ENCODE measurements at places on chromosomes 12 and 14. TPM values are rescaled to one million over a fixed set of nuclear protein-coding genes. Genes with fewer than 3 reads are reported as not detected.
A peak's percentile ranks its signal among the peaks of the same experiment; 100 is the strongest.

- no peaks in the 10 kb centered on the region for H3K27me3 ChIP-seq
- H3K4me3 ChIP-seq, result no peak overlapping the region
- no peak overlapping the region for H3K27ac ChIP-seq
- no peaks in the 10 kb centered on the region for H3K36me3 ChIP-seq
Measured at GRCh38 chr14:71133296-71133695, 226.0 kb downstream of the PCNX1 start.

DNA sequence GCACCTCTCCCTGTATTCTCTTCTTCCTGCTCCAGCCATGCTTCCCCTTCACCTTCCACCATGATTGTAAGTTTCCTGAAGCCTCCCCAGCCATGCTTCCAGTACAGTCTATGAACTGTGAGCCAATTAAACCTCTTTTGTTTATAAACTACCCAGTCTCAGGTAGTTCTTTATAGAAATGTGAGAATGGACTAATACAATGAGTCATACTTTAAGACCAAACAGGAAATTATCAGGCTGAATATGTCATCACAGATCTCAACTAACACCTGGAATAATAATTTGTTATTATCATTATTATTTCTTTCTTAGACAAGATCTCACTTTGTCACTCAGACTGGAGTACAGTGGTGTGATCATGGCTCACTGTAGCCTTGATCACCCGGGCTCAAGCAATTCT lies 85.4 kb downstream of the KCNMB4 start:
- H3K4me3 ChIP-seq, result no peak overlapping the region
- DNase-seq, result no peak
- no peak overlapping the region for H3K27ac ChIP-seq
- H3K36me3 ChIP-seq, result peaks cover 13% of the 10 kb centered on the region
- no peaks in the 10 kb centered on the region for H3K4me1 ChIP-seq

FANCM gene
- 7.5 TPM for total RNA-seq

DNA sequence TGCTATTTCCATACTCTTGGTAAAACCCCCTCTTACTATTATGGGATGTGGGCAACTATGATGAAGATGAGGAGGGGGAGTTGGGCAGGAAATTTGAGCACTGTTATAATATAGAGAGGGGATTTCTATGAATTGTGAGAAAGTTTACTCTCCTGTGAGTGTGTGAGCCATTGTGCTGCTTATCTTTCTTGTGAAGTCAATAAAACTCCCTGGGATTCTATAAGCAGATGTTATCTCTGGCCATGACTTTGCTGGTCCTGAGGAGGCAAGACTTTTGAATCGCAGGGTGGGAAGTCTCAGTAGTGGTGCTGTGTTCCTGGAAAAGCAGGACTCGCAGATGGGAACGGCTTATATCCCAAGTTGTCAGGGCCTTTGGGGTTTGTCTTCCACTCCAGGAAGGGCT lies 62.2 kb downstream of the EMP1 start:
- no peak overlapping the region for H3K4me3 ChIP-seq
- H3K36me3 ChIP-seq, result no peaks in the 10 kb centered on the region
- peaks cover 42% of the 10 kb centered on the region for H3K4me1 ChIP-seq
- DNase-seq, result no peak
- H3K27ac ChIP-seq, result peak overlapping the region; percentile 83

- H3K27ac ChIP-seq, result no peak overlapping the region
- no peak for DNase-seq
- H3K36me3 ChIP-seq, result no peaks in the 10 kb centered on the region
- no peaks in the 10 kb centered on the region for H3K4me1 ChIP-seq
- H3K27me3 ChIP-seq, result no peaks in the 10 kb centered on the region
Measured at GRCh38 chr12:78403681-78404080, 460.9 kb upstream of the SYT1 start.

TMPRSS12 gene
- total RNA-seq, result 0.27 TPM

DNA sequence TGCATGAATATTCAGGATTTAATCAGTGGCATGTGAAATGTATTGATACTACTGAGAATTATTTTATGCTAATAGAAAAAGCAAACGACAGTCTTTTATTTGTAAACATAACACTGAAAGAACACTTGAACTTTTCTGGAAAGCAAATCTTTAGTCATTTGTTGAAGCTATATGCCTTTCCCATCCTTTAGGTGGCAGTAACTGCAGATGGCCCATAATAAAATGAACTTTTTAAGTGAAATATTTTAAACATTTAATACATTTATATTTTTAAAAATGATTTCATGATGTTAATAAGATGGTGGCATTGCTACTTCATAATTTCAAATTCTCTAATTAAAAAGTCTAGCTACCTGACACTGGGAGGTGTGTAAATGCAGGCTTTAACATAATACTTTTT lies 13.9 kb upstream of the KRR1 start:
- H3K4me1 ChIP-seq, result peaks cover 3% of the 10 kb centered on the region
- no peak for DNase-seq
- peaks cover 2% of the 10 kb centered on the region for H3K27me3 ChIP-seq
- no peak overlapping the region for H3K27ac ChIP-seq
- peaks cover 1% of the 10 kb centered on the region for H3K36me3 ChIP-seq

GRCh38 chr14:104643306-104643705 lies 38.7 kb upstream of the TMEM179 start:
- H3K4me3 ChIP-seq, result no peak overlapping the region
- no peak overlapping the region for H3K27ac ChIP-seq
- peaks cover 19% of the 10 kb centered on the region for H3K27me3 ChIP-seq
- DNase-seq, result no peak

PTPN6 gene
- 21.6 TPM for total RNA-seq

DNA sequence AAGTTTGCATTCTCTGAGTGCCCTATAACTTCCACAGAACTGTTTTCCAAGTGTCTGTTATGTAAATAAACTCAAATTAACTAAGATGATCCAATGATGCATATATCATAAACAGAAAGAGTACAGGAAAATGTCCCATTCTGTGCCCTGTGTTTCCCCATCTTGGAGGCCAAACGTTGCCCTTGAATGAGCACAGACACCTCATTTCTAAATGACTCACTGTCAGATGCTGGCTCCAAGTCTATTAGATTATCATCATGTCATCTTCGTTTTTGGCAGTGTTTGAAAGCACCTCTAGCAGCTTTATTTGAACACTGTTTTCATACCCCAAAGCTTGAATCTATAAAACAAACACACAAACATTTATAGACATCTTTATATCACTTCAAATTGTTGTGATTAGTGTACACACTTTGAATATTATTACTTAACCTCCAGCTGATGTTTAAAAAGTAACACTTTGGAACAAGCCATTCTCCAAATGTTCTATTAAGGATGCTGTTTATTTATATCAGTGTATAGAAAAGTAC lies 424.2 kb downstream of the NOVA1 start:
- no peaks in the 10 kb centered on the region for H3K4me1 ChIP-seq
- DNase-seq, result no peak
- no peak overlapping the region for H3K27ac ChIP-seq

GRCh38 chr14:98226411-98226810 lies 1045.6 kb downstream of the BCL11B start:
- no peaks in the 10 kb centered on the region for H3K4me1 ChIP-seq
- H3K27ac ChIP-seq, result no peak overlapping the region
- H3K27me3 ChIP-seq, result peaks cover 14% of the 10 kb centered on the region
- no peak for DNase-seq
- H3K4me3 ChIP-seq, result no peak overlapping the region
- H3K36me3 ChIP-seq, result no peaks in the 10 kb centered on the region

DNA sequence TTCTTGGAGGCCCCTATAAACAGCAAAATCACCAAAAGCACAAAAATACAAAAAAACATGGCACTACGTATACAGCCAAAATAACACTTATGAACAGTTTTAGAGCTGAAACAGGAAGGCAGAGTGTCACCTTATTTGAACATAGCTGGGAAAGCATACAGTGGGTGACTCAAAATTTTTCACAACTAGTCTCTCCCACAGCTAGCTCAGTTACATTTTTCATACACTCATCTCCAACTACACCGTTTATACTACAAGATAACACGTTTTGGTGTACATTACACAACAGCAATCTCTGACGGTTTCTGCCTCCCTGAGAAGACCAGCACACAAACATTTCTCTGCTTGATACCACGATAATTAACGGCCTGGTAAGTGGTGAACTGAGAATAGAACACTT lies 2.9 kb downstream of the RAD52 start:
- no peaks in the 10 kb centered on the region for H3K27me3 ChIP-seq
- peaks cover 6% of the 10 kb centered on the region for H3K36me3 ChIP-seq
- no peak for DNase-seq
- peak overlapping the region; percentile 84 for H3K27ac ChIP-seq

SLC5A8 gene
- total RNA-seq, result not detected

BATF gene
- total RNA-seq, result 1.8 TPM

DNA sequence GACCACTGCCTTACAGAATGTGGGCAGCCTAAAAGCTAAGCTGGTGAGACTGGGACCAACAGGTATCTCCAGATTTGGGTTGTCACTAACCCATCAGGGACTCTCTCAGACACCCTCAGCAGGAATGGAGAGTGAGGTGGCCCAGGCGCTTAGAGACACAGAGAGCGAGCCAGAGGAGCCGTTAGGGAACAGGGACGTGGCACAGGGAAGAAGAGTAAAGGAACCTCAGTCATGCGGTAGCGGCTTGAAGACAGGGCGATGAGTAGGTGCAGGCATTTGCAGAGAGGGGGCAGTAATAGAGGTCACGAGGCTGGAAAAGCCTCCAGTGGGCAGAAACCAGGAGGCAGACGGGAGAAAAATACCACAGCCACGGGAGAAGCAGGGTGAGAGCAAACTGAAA lies 158.0 kb upstream of the CCND2 start:
- H3K27me3 ChIP-seq, result peaks cover 3% of the 10 kb centered on the region
- no peaks in the 10 kb centered on the region for H3K36me3 ChIP-seq
- H3K27ac ChIP-seq, result no peak overlapping the region
- no peak for DNase-seq
- peaks cover 23% of the 10 kb centered on the region for H3K4me1 ChIP-seq
- no peak overlapping the region for H3K4me3 ChIP-seq

PTGDR gene
- total RNA-seq, result 0.07 TPM

G2E3 gene
- 36.4 TPM for total RNA-seq

- H3K4me1 ChIP-seq, result peaks cover 26% of the 10 kb centered on the region
- H3K4me3 ChIP-seq, result no peak overlapping the region
- DNase-seq, result no peak
- no peak overlapping the region for H3K27ac ChIP-seq
- H3K27me3 ChIP-seq, result no peaks in the 10 kb centered on the region
Measured at GRCh38 chr14:24844011-24844410, 205.9 kb downstream of the STXBP6 start.

GRCh38 chr14:104775073-104775489 lies 20.5 kb downstream of the AKT1 start:
- H3K27ac ChIP-seq, result no peak overlapping the region
- H3K4me3 ChIP-seq, result no peak overlapping the region
- H3K4me1 ChIP-seq, result peaks cover 3% of the 10 kb centered on the region
- no peaks in the 10 kb centered on the region for H3K27me3 ChIP-seq
- DNase-seq, result no peak
- peaks cover 24% of the 10 kb centered on the region for H3K36me3 ChIP-seq

DNA sequence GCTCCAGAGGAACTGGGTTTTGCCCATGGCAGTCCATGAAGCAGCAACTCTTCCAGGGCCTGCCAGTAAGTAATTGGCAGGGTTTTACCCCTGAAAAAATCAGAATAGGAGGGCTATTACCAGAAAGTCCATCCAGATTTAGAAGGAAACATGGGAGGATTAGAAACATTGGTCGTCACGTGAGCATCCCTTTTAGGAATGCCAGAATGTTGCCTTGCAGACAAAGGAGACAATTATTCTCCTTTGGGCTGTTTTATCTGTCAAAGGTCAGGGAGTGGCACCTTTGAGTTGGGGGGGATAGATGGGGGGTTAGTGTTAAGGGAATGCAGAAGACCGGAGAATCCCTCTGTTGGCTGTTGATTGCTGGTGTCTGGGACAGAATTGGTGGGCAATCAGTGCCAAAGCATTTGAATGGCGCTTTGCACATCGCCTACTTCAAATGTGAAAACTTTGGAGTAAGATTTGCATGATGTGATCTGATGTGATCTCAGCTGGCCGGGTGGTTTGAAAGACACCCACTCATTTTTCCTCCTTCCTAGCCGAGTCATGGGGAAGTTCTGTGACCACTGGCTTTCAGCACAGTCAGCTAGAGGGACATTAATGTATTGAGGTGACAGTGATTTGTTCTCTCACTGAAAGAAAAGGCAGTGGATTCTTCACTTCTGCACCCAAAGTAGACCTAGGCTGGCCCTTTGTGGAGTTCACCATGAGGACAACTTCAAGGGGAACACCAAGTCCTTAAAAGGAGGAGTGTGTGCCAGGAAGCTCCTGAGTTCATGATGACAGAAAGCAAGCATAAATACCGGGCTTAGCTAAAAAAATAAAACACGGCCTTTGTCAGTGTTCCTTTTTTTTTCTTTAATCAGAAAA lies 31.4 kb downstream of the FLVCR2 start:
- no peaks in the 10 kb centered on the region for H3K4me1 ChIP-seq
- DNase-seq, result no peak
- no peak overlapping the region for H3K27ac ChIP-seq

STYK1 gene
- total RNA-seq, result 1.0 TPM

DNA sequence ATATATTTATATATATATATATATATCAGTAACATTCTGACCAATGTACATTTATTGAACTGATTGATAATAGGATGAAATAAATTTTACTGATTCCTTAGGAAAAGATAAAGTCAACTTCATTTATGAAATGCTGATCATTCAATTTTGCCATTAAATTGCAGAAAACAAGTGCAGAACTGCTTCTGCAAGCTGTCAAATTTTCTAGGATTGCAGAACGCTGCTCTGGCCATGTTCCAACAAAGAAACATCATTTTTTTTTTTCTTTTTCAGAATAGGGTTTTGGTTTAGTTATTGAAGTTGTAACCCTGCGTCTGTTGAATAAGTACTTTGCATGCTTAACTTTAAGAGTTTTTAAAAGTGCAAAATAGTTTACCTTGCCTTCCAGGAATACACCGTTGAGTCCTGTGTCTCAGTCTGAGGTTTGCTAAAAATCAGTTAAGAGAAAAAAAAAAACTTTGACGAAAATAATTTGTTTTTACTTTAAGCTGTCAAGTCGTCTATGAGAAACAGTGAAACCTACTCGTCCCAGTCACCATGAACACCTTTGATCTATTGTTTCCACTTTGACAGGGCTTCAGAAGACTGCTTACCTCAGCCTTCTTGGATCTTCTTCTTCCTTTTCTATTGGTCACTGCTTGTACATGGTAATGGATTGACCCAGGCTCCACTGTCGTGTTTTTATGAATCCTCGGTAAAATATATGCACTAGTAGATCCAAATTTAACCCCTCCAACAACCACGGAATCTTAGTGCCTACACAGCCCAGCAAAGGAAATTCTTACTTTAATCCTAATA lies at the start of gene KERA:
Gene KERA, minus strand, starts transcription at position 657 of the 798 bp plus-strand sequence. CDS start 1,743 bp downstream, outside the sequence.
- peak within 1 kb of the TSS; percentile 17 for H3K4me3 ChIP-seq
- H3K4me1 ChIP-seq, result peaks cover 13% of the 10 kb centered on the region
- no peaks in the 10 kb centered on the region for H3K27me3 ChIP-seq
- peak within 1 kb of the TSS; percentile 34 for H3K27ac ChIP-seq
- no peaks in the 10 kb centered on the region for H3K36me3 ChIP-seq

Data from mesothelial cell of epicardium (in vitro differentiated cells).